ENCODE measurements at places on chromosomes 6 and 20.

GRCh38 chr20:32018269-32019155 lies 8.3 kb downstream of the CCM2L start:
- DNase-seq: no peak

GRCh38 chr6:70709826-70710225 lies 42.1 kb downstream of the SMAP1 start:
- no peak for DNase-seq

DNA sequence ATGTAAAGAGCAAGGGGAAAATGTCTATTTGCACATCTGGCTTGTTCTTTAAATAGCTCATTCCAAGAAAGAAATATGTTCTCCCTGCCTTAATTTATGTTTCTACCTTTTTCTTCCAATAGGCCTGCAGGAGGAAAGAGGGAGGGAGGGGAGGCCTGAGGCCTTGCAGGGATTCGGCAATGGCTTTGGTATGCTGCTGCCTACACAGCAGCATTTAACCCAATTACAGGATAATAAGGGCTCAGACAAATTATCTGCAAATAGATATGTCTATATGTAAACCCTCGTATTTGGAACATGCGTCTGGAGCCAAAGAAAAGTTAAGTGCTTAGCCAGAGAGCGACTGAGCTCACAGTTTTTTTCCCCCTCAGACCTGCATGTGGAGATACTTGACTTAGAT lies 277.2 kb downstream of the CDC5L start:
- no peak for DNase-seq

GRCh38 chr20:34535301-34535840 lies 19.1 kb downstream of the DYNLRB1 start:
- no peak for DNase-seq

DNA sequence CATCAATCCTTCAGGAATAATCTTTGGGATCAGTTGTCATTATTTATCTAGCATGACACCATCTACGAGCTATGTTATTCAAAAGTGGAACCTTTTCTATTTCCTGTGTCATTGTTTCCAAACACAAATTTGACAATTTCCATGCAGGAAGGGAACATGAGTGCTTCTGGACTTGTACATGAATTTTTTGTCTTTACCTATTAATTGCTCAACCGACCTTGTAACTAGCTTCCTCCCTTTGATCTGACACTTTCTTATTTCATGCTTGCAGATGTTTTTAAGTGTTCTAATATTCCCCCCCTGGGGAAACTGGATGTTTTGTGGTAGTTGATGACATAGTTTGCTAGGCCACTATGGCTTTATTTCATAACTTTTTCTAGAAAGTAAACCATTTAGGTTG lies 139.4 kb downstream of the BMP2 start:
- no peak for DNase-seq

DNA sequence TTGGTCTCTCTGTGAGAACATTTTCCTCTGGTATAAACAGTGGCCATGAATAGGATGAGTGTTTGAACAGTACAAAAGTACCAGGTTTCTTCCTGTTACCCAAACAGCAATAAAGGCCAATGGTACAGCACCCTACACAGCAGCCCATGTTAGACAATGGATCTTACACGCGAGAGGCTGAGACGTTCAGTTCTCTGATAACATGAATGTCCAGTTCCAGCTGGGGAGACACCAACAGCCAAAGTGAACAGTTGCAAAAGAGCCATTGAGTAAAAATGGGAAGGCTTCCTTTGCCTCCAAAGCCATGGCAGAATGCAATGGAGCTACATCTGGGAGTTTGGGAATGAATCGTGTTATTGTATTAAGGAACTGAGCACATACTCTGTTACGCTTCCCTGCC lies 246.8 kb upstream of the SGK1 start:
- DNase-seq: no peak

GRCh38 chr6:17267566-17267965 lies 13.6 kb upstream of the RBM24 start:
- no peak for DNase-seq

DNA sequence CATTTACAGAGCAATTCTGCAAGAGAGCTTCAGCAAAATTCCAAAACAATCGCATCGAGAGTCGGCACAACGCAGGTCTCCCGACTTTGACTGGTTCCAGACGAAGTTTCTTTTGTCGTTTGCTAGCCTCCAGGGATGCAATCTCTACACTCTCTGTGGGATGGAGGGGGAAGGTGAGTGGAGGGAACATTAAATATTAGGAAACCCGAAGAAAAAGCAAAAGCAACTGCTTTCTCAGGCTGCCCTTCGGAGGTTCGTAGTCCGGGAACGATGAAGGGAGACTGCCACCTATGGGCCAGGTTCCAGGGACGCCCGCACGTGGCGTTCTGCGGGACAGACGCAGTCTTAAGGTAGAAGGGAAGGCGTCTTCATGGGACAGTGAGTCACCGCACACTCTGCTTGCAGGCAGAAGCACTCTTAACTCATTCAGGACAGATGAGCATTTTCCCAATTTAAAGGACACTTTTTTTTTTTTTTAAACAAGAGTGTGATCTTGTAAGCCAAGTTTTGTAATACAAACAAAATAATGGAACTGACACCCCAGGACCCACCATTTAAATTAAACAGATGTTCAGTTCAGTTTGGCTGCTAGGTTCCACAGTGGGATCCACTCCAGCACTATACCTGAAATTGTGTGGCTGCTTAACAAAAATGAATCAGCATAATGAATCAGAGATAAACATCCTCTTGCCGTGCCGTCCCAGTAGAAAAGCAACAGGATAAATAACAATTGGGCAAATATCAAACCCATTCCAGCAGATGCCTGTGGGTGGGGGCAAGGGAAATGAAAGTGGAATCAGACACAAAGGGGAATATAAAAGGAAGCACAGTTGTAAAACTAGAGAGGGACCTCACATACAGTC lies 65.8 kb upstream of the ARMC2 start:
- DNase-seq: peak; percentile 29

DNA sequence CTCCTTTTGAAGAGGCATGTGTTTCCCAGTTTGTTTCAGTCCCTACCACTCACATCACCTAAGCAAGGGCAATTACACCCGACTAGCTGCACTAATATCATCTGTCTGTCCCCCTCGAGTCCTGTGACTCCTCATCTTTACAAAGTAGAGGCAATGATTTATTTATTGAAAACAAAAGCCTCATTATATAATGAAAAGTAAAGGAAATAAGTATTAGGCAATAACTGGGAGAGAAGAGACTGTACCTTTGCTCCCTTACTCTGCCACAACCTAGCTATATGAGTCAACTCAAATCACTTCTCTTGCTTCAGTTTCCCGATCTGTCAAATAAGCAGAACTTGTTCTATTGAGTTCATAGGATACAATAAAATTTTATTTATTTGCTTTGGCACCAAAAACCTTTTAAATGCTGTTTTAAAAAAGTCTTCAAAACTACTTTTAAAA lies 38.9 kb downstream of the CSNK2A1 start:
- DNase-seq: no peak
